ENCODE measurements at places on chromosomes 13 and 19.

DNA sequence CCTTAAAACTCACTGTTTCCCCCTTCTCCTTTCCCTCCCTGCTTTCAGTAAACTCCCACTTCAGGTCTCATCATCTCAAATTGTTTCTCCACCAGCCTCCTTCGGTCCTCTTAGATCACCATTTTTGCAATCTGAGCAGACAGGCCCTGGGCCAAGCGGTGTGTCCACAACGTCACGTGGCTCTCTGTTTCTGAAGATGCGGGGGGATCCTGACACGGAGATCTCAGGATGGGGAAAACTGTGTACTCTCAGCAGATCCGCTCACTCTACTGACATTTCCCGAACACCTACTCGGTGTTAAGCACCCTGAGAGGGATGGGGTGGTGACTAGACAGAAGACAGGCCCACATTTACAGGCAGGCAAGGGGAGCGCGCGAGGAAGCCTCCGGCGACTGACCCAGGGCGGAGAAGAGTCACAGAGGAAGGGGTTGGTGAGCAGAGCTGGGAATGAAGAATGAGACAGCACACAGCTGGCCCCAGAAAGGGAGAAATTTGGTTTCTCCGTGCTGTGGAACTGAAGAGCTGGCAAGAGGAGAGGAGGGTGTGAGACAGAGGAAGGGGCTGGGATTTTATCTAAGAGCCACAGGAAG lies 38.8 kb downstream of the SERP2 start:
- DNase-seq: no peak

DNA sequence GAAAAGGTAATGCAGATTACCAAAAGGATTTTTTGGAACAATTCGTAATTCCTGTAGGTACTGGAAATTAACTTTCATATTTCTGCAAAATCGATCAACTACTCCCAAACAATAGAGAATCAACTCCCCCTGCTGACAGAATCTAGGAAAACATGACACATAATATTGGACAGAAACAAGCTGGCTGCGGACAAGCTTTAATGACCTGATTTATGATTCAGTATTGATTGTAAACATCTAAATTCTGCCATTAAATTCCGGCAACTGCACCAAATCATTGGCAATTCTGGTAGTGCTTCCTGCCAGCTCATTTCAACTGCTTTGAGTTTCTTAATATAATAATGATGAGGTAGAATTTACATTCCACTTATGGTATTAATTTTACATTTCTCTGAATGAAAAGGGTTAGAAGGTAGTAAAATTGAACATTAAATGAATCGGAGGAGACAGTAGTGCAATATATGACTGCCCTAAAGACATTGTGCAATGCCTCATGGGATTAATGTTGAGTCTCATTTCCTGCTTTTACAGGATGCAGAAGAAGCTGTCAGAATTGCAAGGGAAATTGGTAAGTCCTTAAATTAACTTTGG lies 146.5 kb downstream of the PCCA start:
- peak; percentile 85 for DNase-seq

- DNase-seq: no peak
These were observed 79.1 kb downstream of the ABCC4 start for GRCh38 chr13:95221971-95222732.

DNA sequence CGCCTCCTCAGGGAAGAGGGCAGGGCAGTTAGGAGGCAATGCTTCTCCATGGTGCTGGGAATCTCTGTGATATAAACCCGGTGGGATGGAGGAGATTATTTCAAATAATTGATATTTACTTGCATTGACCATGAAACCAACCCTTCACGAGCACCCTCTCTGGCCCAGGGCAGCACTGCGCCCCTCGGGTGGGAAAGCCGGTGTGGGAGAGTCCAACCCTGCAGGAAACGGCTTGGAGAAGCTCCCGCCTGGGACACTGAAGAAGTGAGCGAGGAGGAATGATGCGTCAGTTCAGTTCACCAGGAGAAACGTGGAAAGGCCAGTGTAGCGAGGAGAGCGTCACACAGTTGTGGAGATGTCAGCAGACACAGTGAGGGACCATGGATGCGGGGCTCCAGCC lies 99.9 kb downstream of the COL4A2 start:
- DNase-seq: no peak

DNA sequence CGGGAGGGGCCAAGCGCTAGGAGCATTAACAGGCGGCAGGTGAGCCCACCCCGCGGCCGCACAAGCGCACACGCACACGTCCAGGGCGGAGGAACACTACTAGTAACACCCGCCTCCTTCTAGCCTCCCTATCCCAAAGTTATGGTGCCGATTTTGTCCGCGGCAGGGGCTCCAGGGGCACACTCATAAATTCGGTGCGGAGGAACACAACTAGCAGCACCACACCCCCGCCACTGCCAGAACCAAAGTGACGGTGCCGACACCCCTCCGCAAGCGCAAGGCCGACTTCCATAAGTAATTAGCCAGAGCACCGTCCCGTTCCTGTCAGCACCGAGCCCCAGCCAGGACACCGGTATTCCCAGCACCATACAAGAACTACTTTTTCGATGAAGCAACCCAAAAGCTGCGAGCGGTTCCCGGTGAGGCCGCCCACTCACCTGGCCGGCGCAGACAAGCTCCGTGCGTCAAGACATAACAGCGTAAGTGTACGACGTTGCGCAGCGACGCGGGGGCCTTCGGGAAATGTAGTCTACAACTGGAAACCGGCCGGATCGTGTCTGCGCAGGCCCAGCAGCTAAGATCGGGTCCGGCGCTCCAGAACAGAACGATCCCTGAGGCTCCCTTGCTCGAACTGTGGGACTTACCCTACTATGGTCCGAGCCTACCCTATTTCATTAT lies at the start of the genes ZNF540 and ZNF571:
Gene ZNF540, plus strand, starts transcription at position 573 of the 678 bp plus-strand sequence. CDS start 3,572 bp downstream, outside the sequence.
Gene ZNF571, minus strand, starts transcription at position 489 of the 678 bp plus-strand sequence. CDS start 8,116 bp downstream, outside the sequence.
- peak; percentile 82 for DNase-seq

- DNase-seq: peak; percentile 55
These were observed at the start of gene ZNF580 for GRCh38 chr19:55640577-55641425. ZNF580 (plus strand) TSS chr19:55641002; CDS start chr19:55642509, 1,507 bp downstream.

DNA sequence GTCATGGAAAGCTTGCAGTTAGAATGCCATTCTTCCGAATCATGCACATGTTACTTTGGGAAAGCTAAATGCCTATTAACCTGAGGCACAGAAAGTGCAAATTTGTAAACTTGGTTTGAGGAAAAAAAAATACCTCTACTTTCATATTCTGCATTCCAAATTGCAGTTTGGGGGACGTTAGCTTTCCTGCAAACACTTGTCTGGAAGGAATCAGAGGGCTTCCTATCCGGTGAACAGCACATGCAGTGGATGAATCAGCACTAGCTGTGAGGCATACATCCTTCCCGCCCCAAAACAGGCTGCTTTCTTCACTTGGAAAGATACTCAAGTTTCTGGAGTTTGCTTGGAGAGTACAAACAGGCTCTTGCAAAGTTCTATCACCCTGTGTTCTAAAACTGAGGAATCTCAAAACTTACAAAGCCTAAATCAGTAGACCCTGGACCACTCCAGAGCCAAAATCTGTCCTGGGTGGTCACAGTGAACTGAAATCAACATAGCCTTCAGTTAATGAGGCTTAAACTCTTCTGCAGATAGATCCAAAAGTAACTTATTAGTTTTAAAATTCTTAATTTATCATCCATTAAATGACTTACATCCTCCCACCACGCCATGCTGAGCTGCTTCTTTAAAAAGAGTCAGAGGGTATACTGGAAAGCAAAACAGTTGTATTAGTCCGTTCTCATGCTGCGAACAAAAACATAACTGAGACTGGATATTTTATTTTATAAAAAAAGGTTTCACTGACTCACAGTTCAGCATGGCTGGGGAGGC lies 802.3 kb upstream of the ARGLU1 start:
- no peak for DNase-seq

DNA sequence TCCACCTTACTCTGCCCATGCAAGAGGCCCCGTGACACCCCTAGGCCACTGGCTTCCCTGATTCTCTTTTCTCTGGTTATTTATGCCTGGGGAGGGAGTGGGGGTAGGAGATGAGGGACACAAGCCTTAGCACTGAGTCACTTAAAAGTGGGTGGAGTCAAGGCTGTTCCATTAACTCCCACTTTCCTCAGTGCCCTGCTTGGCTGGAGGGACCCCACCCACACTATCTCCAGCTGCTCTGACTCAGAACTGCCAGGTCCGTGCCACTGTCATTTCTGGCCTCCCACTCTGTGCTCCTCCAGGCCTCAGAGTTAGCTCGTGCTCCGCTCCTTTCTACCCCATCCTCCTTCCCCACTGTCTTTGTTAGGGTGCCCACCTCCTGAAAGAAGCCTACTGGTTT lies 113.4 kb upstream of the UQCRFS1 start:
- no peak for DNase-seq

DNA sequence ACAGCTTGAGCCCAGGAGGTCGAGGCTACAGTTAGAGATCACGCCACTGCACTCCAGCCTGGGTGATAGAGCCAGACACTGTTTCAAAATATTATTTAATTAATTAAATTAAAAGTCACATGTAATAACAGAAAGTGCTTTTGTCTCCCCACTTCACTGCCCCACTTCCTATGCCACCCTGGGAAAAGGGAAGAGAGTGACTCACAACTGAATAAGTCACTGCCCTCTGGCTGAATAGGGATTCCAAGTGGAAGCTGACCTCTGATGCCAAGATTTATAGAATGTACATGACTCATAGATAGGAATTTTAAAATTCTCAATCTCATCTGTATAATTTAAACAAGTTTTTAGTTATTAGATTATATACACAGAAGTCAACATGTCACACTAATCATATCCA lies 22.2 kb upstream of the ERVV-1 start:
- no peak for DNase-seq

- DNase-seq: no peak
These were observed 5.3 kb downstream of the KLK10 start for GRCh38 chr19:51014242-51014641.

Data from NCI-H1092 treated with DMSO at 0.1 percent for 48 hours (cell line).